GF-D8 (cell line): ENCODE measurements at places on chromosomes 2 and 18.

DNA sequence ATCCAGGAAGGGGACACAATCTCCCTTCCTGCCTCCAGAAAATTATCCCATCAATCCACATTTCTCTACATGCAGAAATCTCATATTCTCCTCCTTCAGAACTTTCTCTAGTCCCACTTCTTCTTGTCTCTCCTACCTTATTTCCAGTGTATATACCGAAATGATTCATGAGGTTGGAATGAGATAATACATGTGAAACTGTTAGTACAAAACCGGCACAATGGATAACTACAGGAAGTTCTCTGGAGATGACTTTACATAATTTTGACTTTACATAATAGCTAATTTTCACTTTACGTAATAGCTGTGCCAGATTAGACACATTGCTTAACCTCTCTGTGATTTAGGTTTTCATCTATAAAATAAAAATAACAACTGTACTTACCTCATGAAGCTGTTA is 801.3 kb downstream of the ERBB4 start:
- no peak for DNase-seq

DNA sequence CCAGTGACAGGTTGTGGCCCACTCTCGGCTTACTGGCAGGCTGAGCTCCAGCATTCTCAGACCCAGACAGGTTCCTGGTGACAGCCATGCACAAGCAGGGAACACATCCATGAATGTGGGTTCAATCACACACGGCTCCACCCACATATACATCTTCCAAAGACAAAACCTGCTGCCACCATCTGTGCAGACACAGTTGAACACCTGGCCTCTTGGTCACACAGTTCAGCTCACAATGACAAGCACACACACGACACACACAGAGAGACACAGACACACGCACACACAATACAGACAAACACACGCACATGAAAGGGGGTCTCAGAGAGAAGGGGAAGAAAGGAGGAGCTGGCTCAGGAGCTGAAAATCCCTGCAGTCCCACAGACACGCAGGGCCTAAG is 32.1 kb upstream of the PTMA start:
- DNase-seq: no peak

DNA sequence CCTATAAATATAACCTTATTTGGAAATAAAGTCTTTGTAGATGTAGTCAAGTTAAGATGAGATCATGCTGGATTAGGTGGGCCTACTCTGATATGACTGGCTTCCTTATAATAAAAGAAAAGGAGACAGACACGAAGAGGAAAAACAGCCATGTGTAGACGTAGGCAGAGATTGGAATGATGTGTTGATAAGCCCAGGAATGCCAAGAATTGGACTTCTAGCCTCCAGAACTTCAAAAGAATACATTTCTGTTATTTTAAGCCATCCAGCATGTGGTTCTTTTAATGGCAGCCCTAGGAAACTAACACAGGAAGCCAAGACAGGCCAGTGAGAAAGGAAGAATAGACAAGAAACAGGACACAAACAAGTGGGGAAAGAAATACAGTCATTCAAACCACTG is 68.6 kb downstream of the NYAP2 start:
- no peak for DNase-seq

- peak; percentile 17 for DNase-seq
Measured at GRCh38 chr2:26840937-26841610, 6.9 kb upstream of the DPYSL5 start.

- DNase-seq: no peak
Measured at GRCh38 chr18:77658299-77658662, 408.6 kb downstream of the GALR1 start.

GRCh38 chr2:61229936-61230335 is 67.9 kb downstream of the C2orf74 start:
- no peak for DNase-seq

DNA sequence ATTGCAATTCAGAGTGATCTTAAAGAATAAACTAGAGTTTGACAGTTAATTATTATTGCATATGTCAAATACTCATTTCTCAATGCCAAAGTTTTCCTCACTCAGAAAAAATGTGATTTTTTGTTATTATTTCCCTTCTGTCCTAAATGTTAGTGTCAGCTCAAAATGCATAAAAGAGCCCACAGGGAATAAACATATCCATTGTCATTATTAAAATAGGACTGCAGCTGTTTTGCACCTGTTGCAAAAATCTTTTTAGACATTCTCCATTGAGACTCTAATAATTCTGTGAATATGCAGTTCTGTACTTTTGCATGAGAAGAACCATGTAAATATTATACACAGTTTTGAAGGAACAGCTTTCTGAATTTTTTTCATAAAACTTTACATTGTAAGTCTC is 540.0 kb upstream of the SLC39A10 start:
- DNase-seq: no peak

DNA sequence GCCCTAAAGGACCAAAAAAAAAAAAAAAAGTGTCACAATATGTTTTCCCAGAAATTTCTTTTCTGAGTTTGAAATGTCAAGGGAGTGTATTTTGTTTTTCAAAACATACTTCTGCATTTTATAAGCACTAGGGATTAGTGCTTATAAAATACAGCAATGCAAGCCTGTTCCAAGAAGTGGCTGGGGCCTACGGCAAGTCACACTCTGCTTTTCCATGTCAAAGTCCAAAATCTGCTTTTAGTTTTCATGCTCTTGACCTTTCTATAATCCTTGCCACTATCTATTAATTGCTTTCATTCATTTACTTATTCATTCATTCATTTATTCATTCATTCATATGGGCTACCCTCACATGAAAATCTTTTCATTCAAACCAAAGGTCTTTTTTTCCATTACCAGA is 100.1 kb upstream of the UXS1 start:
- no peak for DNase-seq

GRCh38 chr2:145743011-145743410 is 1223.1 kb upstream of the ZEB2 start:
- DNase-seq: peak; percentile 24

- DNase-seq: no peak
Measured at GRCh38 chr2:191917967-191918651, 71.2 kb upstream of the CAVIN2 start.

DNA sequence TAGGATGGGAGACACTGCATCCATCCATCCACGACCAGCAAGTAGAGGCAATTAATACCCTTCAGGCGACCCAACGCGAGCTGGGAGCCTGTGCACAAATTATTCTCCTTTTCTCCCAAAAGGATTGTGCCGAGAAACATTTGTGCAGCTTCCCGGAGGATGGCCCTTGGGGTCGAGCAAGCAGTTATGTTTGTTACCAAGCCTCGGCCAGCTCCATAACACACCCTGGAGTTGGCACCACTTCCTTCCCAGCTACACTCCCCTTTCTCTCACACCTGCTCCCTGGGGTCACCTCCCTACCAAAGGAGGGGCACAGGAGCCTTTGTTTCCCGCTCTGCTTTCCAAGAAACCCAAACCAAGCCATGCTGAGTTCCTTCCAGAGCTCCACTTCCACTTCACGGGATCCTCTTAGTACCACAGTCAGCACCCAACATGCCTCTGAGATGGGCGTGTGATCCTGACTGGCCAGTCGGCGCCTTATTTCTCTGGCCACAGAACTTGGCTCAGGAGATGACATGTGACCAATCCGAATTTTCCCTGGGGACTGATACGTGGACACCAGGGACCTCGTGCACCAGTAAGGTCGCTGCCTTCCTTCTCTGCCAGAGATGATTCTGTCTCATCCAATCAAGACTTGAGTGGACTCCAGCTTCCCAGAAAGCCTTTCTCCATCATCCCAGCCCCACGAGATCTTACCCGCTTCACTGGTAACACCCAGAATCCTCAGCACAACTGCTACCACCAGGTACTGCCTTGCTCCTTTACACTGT is 28.5 kb downstream of the GPR55 start:
- no peak for DNase-seq

DNA sequence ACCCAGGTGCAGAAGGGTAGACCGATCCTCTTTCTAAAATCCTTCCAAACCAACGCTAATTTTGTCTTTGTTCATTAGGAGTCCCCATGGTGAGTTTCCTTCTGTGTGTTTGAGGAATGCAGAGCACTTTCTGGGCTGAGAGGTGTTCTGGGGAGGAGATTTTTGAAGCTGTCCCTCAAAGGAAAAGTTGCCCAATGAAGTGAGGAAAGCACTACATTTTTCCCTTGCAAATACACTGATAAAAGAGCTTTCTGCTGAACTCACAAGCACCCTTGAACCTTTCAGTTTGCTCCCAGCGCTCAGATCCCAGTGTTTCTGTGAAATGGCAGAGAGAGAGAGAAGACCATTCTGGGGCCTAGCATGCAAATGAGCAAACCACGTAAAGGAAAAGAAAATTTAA is 299.6 kb upstream of the FANCL start:
- DNase-seq: no peak

GRCh38 chr2:79573895-79574674 is 61.2 kb downstream of the CTNNA2 start:
- no peak for DNase-seq

GRCh38 chr2:75021672-75022071 is 63.2 kb downstream of the POLE4 start:
- DNase-seq: no peak

GRCh38 chr2:206260188-206261012 is 14.1 kb upstream of the ZDBF2 start:
- no peak for DNase-seq

- DNase-seq: no peak
Measured at GRCh38 chr2:54667726-54668650, 55.5 kb upstream of the EML6 start.

GRCh38 chr2:207167099-207167923 is 1.6 kb upstream of the KLF7 start:
- DNase-seq: no peak

GRCh38 chr2:143471550-143471949 is 342.3 kb downstream of the ARHGAP15 start:
- DNase-seq: no peak

DNA sequence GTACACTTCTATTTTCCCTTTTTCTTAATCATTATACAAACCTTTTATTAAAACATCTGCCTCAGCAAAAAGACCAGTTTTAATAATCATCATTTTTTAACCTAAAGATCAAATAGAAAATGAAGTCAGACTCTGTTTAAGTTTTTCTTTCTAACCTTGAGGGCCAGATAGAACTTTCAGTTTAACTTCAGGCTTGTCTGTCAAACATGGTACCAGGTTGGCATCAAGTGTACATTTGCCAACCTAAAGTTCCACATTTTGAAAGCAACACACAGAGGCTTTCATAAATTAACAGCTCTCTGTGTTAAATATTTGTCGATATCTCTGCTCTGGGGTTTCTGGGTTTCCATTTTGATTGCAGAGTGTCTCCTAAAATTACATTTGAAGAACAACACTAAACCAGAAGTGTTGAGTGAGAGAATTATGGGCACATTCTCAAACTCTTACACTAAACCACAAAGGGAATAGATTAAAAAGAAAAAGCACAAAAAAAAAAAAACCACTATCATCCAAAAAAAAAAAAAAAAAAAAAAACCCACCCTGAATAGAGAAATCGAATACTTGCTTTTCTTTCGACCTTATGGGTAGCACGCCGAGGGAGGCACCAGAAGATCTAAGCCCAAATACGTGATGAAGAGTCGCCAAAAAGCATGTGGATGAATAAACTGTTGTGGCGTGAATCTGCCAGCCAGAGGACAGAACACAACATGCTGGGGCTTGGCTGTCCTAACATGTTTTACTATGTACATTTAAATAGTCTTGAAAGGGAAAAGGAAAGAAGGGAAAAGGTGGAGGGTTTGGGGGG is 166.2 kb downstream of the TCF4 start:
- no peak for DNase-seq

DNA sequence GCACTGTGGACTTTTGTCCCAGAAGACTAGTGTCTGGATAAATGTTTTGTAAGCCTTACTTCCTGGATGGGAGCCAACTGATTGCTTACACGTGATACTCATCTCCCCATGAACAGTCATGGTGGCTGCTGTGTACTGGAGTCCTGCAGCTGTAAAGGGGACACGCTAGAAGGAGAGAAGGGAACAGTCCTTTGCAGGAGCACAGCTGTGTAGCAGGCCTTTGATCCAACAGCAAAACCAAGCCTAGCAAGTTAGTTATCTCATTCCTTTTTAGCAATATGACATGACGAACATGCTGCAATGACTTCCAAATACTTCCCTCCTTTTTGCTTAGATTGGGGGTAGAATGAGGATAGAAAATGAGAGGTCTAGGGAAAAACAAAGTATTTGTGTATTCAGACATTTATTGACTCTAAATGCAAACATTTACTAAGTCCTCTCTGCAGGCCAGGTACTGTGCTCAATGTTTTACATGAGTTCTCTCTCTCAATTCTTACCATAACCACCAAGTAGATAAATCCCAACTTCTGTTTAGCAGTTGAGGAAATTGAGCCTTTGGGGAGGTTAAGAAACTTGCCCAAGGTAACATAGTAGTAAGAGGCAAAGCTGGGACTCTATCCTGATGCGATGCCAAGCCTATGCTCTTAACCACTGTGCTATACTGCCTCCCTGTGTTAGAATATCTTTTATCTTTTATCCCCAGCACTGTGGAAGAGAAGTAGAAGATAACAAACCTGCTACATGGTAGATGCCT is 55.4 kb upstream of the CD28 start:
- no peak for DNase-seq

GRCh38 chr2:201203916-201204654 is 21.1 kb downstream of the CASP10 start:
- DNase-seq: no peak

DNA sequence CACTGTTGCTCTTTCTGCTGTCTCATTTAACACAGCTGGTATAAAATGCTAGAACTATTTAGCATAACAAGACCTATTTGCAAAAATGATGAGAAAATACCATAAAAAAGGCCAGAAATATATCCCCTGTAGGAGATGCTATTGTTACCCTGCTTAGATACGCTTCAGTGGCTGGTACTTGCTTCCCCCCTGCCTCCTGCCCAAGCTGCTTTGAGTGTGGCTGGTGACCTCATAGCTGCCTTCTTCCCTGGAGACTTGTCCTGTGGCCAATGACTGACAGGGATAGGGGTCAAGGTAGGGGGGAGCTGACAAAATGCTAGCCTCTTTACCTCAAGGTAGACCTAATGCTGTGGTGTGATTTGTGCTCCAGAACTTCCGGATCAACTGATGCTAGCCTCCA is 150.2 kb upstream of the ZEB2 start:
- no peak for DNase-seq

GRCh38 chr2:191758518-191759507 is 80.9 kb downstream of the NABP1 start:
- DNase-seq: no peak

DNA sequence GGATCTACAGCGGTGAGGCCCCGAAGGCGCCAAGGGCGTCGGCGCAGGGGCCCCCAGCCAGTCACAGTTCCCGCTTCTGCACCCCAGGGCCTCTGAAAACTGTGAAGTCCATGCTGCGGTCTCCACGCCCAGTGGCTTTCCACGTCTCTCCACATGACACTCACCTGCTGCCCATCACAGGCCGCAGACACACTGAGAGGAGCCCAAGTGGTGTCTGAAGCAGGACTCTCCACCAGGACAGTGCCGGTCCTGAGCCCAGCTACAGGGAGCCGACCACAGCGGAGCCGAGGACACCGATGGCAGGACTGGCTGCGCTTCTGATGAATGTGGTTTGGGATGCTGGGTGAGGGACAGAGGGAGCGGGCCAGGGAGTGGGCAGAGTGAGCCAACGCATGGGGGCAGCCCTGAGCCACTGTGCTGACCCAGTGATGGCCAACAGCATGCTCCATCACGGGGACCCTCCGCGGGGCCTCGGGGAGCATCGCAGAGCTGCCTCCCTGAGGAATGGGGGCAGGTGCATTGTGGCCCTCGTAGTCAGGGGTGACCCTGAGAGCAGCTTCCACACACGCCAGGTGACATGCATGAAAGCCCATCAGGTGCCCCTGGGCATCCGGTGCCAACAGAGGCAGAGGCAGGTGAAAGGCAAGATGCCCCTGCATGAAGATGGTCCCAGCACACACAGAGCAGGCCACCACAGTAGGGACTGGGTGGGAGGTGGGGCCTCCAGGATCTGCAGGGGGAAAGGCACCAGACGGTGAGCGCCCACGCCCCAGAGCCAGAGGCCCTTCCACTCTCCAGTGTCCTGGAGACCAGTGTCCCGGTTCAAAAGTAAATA is 116.6 kb downstream of the HDAC4 start:
- no peak for DNase-seq
